Stimulated activated CD4-positive, alpha-beta T cell treated with anti-CD3 and anti-CD28 coated beads, Interleukin-1b, Interleukin-23, amount 100 ng/mL, for 1 hour (primary cell): ENCODE measurements at places on chromosomes 1 and 21.

- DNase-seq = no peak
Observed at GRCh38 chr1:155051777-155052398, 772 bp downstream of the ADAM15 start.

DNA sequence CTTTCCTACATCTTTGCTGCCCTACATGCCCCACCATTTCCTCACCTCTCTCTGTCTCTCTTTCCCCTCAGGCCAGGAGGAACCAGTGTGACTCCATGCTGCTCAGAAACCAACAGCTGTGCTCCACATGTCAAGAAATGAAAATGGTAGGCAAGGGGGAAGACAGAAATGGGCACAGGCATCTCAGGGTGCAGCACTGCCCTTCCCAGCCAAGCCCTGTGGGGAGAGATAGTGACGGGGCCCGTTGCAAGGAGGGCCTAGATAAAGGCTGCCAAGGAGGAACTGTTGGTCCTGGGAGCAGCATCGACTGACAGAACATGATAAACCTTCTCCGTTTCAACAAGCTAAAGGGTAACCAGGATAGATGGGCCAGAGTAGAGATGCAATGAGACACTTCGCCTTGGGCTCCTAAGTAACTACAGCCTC is 12.5 kb upstream of the PIGC start:
- DNase-seq = no peak

- no peak for DNase-seq
Observed at GRCh38 chr1:221150996-221151395, 271.8 kb downstream of the HLX start.

GRCh38 chr1:228147151-228147693 is 2.5 kb upstream of the GJC2 start:
- DNase-seq = no peak

GRCh38 chr1:229753764-229754551 is 127.9 kb downstream of the URB2 start:
- no peak for DNase-seq

- no peak for DNase-seq
Observed at GRCh38 chr1:110266834-110267233, 56.7 kb downstream of the KCNC4 start.

GRCh38 chr1:224456637-224456953 is 22.0 kb upstream of the WDR26 start:
- no peak for DNase-seq

- DNase-seq = no peak
Observed at GRCh38 chr1:16397120-16397519, 30.1 kb downstream of the SZRD1 start.

- peak; percentile 50 for DNase-seq
Observed at GRCh38 chr1:31815752-31816500, at the start of gene SPOCD1. SPOCD1 (minus strand) TSS chr1:31816022; CDS start chr1:31815333, 689 bp downstream.

- no peak for DNase-seq
Observed at GRCh38 chr1:156616463-156616862, 2.8 kb upstream of the HAPLN2 start.

DNA sequence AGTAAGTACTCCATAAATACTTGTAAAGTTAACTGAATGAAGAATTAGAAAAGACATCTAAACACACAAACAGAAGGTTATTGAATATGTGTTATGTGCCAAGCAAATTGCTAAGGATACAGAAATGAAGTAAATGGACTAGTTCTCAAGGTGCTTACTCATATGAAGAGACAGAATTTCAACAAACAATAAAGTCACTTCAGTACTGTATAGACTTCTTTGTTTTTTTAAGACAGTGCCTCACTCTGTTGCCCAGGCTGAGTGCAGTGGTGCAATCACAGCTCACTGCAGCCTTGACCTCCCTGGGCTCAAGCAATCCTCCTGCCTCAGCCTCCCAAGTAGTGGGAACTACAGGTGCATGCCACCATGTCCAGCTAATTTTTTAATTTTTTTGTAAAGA is 57.3 kb downstream of the SERBP1 start:
- no peak for DNase-seq

DNA sequence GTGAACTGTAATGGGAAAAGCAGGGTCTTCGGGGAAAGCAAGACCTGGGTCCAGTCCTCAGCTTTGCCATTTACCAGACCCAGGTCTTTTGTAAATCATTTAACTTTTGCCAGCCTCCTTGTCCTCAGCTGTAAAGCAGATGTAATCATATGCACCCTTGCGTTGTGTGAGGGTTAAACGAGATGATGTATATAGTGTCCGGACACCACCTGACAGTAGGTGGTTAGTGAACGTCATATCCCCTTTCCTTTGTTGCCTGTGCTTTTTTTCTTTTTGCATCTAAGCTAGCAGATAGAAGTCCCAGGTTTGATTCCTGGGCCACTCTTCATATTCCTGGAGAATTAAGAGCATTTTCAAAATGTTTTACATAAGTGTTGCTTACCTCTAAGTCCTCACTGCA is 28.5 kb downstream of the IL12RB2 start:
- no peak for DNase-seq

DNA sequence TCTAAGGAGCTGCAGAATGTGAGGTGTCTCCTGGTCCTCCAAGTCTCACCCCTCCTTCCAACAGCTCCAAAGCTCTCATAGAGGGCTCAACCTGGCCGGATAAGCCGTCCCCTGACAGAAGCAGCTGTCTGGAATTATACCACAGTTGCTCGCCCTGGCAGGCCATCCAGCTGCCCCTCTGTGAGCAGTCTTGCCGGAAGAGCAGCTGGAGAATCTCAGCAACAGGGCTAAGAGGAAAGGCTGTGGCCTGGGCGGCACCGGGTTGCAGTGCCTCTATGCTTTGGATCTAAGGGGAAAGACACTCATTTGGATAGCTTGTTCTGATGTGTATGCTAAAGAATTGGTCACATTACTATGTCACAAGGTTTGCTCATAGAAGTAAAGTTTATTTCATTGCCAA is 12.4 kb downstream of the TMCC2 start:
- no peak for DNase-seq

- no peak for DNase-seq
Observed at GRCh38 chr1:46508757-46509156, 19.1 kb downstream of the DMBX1 start.

DNA sequence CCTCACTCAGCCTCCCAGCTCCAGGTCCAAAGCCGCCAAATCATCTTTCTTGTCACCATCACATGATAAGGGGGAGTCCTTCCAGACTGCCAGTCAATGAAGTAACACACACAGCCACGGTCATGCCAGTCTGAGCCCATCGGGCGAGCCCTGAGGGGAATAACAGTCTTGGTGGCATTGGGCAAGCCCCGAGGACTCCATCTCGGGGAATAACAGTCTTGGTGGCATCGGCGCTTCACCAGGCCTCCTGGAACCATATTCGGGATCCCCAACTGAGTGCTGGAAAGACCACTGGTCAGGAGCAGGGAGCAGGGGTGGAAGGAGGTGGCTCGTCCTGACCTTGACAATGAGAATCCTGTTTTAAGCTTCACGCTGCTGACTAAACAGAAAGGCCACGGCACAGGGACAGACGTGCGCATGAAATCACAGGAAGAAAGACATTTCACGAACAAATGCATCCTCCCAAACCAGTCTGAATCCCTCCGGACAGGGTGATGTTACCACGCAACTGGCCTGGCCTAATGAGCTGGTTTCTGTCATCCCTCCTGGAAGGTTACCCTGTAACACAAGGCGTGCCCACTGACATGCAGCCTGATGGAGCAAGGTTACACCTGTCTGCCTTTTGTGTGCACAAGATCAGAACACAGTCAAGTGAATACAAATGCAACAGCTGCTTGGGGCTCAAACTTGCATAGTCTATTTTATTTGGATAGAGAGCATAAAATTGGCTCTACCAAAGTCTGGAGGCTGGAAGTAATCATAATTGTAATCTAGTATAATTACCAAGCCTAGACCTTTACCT is 517.4 kb downstream of the KIF26B start:
- DNase-seq = no peak

DNA sequence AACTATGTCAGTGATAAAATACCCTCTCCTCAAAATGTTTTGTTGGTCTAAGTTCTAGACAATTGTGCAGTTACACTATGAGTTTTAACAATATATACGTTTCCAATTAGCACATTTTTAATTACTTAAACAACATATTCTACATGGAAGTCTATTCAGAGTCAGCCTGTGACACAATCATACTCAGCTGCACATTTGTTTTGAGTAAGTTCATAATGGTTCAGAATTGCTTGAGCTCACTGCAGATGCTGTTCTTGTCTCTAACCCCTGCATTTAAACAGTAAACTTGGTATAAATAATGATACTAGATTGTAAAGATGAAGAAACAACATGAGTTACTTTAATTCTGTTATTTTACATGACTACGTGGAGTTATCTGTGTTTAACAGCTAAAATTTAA is 30.6 kb downstream of the CDKN2C start:
- no peak for DNase-seq

GRCh38 chr1:234199476-234200127 is 173.7 kb upstream of the COA6 start:
- DNase-seq = no peak

DNA sequence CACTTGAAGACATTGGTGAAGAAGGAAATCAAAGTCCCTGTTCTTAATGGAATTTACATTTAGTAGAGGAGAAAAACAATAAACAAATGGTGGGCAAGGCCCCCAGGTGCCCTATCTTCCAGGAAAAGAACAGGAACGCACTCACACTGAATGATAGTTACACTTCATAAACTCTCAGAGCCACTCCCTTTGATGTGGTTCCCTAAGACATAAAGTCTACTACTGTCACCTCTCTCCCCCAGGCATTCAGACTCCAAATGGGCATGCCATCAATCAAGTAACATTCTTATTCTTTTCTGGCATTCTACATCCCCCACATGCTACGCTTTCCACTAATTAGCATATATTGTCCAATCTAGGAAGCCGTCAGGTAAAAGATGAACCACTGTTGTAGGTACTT is 36.6 kb upstream of the PIGC start:
- DNase-seq = no peak
